ENCODE measurements at places on chromosomes 3 and 15. TPM values are rescaled to one million over a fixed set of nuclear protein-coding genes. Genes with fewer than 3 reads are reported as not detected.

Gene EIF4E3
- total RNA-seq = 1.8 TPM

Gene MORC1
- not detected for total RNA-seq

Gene KBTBD13
- total RNA-seq = not detected

Gene TMEM266
- not detected for total RNA-seq

Gene CCDC54
- total RNA-seq = not detected

Gene SLC12A8
- total RNA-seq = 11.2 TPM

Gene CAMKV
- total RNA-seq = not detected

Gene MESP2
- not detected for total RNA-seq

Gene TNNC1
- not detected for total RNA-seq

Gene TMC3
- total RNA-seq = not detected

Gene ANKRD63
- total RNA-seq = not detected

Gene RNU5B-1
- not detected for total RNA-seq

Gene REC114
- not detected for total RNA-seq

Gene DMXL2
- 42.7 TPM for total RNA-seq

Gene AHSG
- total RNA-seq = not detected

Gene SMCO1
- not detected for total RNA-seq

Gene INKA1
- 4.4 TPM for total RNA-seq

Gene NPAP1
- not detected for total RNA-seq

Gene MKRN2OS
- total RNA-seq = not detected

Data from placental pericyte (primary cell).